ENCODE measurements at places on chromosomes 2 and 18.

DNA sequence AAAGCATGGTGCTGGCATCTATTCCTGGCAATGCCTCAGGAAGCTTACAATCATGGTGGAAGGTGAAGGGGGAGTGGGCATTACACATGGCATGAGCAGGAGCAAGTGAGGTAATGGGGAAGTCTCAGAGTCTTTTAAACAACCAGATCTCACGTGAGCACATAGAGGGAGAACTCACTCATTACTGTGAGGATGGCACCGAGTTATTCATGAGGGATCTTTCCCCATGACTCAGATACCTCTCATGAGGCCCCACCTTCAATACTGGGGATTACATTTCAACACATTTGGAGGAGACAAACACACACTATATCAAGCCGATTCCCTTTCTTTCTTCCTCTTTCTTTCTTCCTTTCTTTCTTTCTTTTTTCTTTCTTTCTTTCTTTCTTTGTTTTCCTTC, 47.9 kb upstream of the FANCL start:
- no peak for DNase-seq

- no peak for DNase-seq
Measured at GRCh38 chr2:11288431-11288830, 56.0 kb downstream of the ROCK2 start.

GRCh38 chr2:127593228-127594115, 52.5 kb upstream of the GPR17 start:
- no peak for DNase-seq

- no peak for DNase-seq
Measured at GRCh38 chr2:174176898-174177297, 71.4 kb downstream of the OLA1 start.

DNA sequence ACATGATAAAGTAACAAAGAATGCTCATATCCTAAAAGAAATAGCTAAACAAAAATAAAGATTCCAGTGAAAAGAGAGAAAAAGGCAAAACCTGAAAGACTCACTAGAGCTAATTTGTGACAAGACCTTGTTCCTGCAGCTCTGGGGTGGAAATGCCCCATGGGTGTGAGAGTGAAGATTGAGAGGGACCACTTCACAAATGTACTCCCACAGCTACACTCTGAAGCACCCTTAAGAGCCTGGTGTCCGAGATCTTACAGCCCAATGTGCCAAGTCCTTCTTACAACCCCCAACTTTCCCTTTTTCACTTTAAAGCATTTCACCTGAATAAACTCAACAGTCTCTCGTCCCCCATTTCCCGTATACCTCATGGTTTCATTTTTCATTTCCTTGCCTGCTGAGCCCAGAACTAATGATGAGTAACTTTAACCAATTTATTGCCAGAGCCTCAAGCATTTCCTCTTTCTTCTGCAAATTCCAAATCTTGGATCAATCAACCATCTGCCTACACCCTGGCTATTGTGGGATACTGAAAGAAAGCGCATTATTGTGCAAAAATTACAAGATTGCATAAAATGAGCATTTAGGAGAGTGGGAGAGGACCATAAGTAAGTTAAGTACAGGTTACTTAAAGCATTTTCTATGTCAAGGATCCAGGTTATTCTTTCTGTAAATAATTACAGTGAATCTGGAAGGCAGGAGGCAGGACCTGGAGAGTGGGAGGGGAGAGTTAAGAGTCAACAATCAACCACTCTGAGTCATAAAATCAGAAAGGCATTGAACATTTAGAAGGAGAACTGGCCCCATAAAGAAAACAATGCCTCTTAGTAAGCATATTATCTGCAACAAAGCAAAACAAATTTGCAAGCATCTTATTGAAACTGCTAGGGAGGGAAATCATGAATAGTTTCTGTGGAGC, 804.4 kb upstream of the CELF4 start:
- DNase-seq: no peak

DNA sequence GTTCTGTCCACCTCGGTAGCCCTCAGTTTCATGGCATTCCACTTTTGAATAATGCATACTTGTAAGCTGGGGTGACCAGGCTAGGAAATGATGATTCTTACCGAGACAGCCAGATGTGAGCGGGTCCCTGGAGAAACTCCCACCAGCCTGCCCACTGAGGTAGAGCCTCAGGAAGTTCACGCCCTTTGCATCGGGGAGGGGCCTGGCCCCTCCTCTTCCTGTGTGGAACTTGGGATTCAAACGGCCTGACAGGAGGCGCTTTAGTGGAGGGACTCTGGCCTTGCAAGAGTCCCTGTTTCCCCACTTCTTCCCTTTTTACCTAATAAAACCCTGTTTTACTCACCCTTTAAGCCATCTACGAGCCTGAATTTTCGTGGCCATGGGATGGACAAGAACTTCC, 44.6 kb downstream of the MRO start:
- no peak for DNase-seq

DNA sequence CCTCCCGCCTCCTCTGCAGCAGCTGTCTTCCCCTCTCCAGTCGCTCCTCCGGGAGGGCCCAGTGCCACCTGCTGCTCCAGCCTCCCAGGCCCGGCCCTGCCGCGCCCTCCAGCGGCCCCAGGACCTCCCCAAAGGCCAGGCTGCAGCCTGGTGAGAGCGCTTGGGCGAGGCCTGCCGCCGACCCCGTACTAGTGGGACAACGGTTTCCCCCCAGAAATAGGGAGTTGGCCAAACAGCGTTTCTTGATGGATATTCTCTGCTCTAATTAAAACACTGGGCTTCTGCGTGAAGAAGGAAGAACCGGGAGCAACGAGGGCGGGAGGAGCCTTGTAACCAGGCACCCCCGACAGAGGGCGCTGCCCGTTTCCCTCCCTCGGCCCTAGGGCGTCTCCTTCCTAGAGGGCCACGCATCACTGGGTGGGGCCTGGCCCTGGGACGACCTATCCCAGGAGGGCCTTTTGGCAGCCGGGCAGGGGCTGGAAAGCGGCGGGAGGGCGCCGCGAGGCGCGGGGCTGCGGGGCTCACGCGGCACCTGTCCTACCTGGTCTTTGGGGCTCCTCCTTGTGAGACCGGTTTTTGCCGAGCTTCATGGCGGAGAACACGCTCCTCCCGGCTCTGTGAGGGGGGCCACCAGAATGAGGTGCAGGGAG, 25.4 kb upstream of the OTOF start:
- peak; percentile 58 for DNase-seq

DNA sequence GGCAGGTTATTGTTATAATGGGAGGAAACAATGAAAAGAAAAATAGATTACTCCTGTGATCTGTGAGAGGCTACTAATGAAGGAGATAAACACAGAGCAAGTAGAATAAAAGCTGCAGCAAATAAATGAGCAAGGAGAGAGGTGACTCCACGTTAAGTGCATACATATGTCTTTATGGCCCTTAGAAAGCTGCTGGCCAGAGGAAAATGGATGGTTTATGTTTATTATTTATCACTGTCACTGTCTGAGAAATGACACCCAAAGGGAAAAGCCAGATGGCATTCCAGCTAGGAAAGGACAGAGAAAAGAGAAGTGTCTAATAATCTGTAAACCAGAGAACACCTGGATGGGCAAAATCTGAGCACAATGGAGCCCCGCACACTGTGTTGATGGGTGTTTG, 122.9 kb upstream of the DDX18 start:
- no peak for DNase-seq

DNA sequence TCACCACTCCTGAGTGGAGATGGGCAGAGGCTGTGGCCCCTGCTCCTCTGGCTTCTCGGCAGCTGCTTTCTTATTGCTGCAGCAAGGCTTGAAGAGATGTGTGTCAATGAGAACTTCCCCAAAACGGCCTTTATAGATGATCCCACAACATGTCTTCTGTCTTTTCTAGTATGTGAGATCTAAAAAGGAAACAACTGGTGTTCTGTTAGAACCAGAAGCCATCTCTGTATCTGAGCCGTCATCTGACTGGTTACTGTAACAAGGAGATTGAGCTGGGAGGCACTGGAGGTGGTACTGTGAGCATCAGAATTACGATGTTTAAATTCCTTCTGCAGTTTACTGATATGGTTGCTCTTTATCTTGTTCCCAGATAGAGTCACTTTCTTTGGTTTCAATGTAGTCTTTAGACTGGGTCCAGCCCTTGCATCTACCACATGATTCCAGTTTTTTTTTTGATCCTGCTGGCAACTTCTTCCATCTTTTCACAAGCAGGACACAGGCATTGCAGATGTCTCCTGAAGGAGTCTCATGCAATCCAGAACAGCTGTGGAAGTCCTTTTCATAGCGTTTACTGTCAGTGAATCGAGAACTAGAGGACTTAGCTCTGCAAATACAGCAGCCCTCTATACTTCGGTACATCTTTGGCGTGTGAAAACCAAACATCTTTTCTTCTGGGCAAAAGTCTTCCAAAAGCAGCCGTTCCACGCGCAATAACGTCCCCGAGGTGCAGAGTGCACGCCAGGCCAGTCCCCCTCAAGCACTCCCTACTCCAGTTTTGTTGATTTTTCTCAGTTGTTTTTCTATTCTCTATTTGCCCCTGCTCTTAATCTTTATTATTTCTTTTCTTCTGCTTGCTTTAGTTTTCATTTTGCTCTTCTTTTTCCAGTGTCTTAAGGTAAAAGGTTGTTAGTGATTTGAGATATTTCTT, 29.7 kb downstream of the TAF4B start:
- no peak for DNase-seq

DNA sequence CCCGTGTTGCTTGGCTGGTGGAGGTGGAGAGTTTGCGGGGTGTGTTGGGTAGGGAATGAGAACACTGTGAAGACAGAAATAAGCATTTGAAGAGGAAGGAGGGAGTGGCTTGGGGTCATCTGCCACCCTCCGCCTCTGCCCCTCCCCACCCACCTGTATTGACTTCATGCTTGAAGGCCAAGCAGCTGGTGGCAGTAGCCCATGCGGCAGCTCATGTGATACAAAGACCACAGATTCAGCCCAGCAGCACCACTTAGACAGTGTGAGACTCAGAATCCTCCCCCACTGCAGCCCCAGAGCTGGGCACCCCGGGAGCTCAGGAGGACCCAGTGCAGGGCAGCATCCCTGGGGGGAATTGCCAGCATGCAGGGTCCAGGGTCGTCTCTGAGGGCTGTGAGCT, 15.4 kb downstream of the NPPC start:
- no peak for DNase-seq

DNA sequence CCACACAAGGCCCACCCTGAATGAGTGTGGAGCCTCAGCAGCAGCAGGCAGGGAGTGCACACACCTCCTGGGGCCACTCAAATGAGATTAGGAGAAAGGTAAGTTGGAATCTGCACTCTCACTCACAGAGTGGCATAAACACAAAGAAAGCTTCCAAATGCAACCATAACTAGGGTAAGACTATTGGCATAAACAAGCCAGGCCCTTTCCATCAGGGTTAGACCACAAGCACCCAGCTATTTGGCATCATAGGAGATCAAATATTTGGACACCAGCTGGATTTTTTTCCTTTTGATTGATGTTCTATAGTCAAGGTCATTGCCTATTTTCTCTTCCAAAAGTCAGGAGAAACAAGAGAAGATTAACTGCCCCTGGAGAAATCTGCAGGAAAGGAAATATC, 471.5 kb downstream of the TXNL1 start:
- DNase-seq: no peak

GRCh38 chr2:6921321-6921922, 4.2 kb downstream of the RNF144A start:
- no peak for DNase-seq

- DNase-seq: no peak
Measured at GRCh38 chr2:136025057-136025973, 39.9 kb upstream of the DARS1 start.

GRCh38 chr18:56173542-56174220, 464.7 kb downstream of the TXNL1 start:
- DNase-seq: no peak

DNA sequence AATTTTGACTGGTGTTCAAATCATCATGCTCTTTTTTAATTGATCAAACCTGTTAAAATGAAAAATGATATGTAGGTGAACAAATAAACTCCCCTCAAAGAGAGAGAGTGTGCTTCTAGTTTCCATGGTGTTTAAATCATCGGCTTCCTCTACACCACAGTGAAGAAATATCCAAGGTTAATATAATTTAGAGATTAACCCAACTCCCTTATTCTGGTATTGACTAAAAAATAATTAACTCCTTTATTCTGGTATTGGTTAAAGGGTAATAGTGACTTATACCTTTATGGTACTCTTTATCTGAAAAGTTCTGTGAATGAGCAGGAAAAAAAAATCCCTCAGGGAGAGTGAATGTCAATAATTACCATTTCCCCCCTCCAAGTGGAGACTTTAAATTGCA, 93.1 kb downstream of the SPATS2L start:
- DNase-seq: no peak

DNA sequence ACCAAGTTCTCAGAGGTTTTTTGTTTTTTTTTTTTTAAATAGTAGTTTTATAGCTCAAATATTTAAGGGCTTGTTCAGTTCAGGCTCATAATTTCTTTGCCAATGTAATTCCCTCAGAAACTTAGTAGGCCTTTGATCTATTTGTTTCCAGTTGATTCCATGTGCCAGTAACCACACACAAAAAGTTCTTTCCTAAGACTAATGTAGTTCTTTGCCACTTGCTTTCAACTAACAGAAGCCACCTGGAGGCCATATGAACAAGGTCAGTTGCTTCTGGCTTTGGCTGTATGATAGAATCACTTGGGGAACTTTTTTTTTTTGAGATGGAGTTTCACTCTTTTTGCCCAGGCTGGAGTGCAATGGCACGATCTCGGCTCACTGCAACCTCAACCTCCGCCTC, 100.7 kb downstream of the DTNB start:
- DNase-seq: no peak

DNA sequence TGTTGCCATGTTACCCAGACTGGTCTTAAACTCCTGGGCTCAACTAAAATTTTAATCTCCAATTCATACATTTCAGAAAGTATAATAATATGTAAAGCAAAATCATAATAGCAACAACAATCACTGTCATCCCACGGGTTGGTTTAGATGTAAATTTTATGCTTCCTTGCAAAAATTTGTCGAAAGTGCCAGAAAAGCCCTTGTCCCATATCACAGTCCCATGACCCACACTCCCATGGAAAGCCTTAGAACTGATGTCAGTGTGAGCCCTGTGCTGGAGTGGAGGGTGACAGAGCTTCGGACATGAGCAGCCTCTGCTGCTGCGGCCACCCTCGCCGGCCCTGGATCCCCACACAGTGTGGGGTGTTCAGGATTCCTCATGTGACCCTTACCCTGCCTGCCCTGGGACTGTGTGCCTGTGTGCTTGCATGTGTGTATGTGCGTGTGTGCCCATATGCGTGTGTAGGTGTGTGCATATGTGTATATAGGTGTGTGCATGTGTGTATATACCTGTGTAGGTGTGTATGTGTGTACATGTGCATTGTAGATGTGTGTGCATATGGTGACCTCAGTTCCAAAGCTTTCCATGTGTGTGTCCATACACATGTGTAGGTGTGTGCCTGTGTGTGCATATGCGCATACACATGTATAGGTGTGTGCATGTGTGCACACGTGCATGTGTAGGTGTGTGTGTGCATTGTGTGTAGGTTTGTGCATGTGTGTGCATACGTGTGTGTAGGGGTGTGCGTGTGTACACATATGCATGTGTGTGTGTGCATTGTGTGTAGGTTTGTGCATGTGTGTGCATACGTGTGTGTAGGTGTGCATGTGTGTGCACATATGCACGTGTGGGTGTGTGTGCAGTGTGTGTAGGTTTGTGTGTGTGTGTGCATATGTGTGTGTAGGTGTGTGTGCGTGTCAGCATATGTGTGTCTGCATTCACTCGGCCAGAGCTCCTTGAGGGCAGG, 65.1 kb downstream of the HPCAL1 start:
- DNase-seq: no peak

- no peak for DNase-seq
Measured at GRCh38 chr2:174322746-174323145, 12.0 kb upstream of the SP9 start.

GRCh38 chr18:365651-366050, 97.8 kb upstream of the THOC1 start:
- DNase-seq: no peak
